ENCODE measurements at places on chromosomes 11 and 22.

DNA sequence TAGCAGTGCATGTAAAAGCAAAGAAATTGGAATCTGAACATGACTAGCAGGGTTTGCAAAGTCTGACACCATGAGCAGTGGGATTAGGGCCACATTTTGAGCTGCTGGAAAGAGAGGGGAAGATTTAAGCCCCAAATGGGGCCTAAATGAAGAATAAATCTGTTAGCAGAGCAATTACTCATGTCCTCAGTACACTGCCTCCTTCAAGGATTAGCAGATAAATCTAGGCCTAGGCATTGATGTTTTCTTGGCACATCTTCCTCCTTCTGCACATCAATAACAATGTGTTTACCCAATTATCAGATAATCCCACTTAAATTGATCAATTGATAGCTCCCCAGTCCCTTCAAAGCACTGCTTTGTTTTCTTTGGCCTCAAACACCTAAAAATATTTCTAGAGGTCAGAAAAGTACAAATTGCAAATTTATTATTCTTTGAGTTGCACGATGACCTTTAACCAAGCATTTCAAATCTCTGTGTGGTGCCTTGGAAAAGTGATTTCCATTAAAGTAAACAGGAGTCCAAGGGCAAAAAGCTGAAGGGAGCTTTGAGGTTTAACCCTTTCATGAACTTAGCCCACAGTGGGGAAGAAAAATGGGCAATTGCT lies 514.7 kb upstream of the CHORDC1 start:
- DNase-seq, result no peak

DNA sequence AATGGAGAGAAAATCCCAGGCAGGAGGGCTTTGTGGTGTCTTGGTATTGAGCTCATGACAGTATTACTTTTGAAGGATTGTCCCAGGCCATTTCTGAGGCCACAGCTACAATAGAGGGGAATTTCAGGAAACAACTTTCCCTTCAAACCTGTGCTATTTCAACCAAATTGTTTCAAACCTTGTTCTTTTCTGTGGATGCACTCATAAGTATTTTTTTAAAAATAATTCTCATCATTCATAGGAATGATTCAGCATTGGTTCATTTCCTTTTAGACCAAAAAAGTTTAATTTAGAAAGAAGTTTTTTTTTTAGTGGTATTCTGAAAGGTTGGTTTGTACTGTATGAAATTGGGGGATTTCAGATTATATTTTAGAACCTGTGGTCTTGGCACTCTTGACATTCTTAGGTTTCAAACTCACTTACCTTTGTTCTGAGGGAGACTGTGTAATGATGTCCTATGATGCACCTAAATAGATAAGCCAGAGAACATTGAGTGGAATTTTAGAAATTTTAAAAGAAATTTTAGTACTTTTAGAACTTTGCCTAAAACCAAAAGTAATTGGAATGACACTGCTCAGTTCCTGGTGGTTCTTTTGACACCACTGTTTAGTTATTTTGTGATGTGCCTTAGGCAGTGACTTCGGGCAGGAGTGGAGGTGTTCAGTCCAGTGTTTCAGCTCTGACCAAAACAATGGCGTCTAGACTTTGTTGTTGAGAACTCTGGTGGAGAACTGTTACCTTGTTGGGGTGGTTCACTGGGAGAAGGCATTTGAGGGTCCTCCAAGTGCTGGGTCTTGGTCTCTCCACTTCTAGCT lies 12.2 kb downstream of the TEAD1 start:
- no peak for DNase-seq

- no peak for DNase-seq
Observed at GRCh38 chr11:15629690-15630321, 515.1 kb downstream of the INSC start.

DNA sequence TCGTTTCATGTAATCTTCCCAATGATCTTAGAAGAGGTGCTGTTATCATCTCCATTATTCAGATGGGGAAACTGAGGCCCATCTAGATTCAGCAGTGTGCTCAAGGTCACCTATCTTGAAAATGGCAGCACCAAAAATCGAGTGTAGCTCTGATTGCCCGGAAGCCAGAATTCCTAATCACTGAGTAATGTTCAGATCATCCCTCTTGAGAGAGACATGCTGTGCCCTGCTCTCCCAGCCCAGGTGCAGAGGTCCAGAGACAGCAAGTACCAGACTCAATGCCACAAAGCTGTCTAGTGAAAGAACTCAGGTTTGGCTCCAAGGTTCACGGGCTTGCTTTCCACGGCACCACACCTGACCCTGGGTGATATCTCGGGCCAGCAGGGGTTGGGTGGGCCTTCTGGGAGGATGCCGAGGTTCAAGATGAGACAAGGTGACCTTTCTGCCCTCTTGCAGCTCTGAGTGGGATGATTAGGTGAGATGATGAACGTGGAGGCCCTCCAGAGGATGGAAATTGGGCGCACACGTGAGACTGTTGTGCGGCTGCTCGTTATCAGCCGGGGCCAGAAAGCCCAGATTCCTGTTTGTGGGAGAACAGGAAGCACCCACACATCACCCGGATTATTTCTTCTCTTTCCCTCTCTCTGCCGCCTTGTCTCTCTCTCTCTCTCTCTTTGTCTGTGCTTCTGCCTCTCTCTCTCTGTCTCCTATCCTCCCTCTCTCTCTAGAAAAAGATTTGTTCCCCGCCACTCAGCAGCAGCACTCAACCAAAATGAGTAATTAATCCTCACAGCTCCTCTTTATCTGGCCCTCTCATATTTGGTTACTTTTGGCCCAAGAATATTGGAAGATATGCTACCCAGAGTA lies 19.0 kb upstream of the RASD2 start:
- DNase-seq, result no peak

- no peak for DNase-seq
Observed at GRCh38 chr22:47163481-47163855, 401.0 kb downstream of the TBC1D22A start.

DNA sequence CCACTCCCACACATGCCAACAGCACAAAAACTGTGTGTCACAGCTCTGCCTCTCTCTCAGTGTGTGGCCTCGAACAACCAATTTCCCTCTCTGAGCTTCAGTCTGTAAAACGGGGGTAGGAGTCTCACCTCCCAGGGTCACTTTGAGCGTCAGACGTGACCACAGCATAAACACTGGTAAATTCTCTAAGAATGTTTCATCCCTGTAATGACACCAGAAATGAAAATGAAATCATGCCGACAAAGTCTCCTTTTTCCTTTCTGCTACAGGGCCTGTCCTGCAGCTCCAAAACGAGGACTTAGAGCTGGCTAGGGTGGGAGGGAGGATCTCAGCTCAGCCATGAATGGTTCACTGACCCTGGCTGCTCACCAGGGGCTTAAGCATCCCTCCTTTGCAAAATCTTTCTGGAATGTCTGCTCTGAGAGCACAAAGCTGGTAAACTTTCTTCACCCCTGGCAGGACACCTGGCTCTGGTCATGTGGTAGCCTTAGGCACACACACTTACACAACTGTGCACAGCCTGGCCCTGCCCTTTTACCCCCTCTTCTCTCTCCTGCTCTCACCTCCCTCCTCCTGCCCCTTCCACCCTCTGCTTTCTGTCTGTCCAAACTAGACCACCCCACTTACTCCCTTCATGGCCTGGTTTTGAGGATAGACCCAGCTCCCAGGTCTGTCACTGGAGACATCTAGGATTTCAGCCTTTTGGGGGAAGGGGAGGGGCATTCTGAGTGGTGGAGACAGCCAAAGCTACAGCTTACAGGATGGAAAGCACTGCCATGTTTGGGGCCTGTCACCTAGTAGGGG lies 12.3 kb upstream of the TSKU start:
- DNase-seq, result no peak

GRCh38 chr22:44733426-44734106 lies 18.8 kb upstream of the ARHGAP8 start:
- DNase-seq, result no peak

- no peak for DNase-seq
Observed at GRCh38 chr11:69320756-69321741, 27.1 kb downstream of the MYEOV start.

- no peak for DNase-seq
Observed at GRCh38 chr11:120027546-120028180, 110.2 kb downstream of the TRIM29 start.

GRCh38 chr22:24066260-24066659 lies 55.2 kb downstream of the CABIN1 start:
- no peak for DNase-seq

- DNase-seq, result no peak
Observed at GRCh38 chr11:130882138-130882551, 34.1 kb downstream of the SNX19 start.

DNA sequence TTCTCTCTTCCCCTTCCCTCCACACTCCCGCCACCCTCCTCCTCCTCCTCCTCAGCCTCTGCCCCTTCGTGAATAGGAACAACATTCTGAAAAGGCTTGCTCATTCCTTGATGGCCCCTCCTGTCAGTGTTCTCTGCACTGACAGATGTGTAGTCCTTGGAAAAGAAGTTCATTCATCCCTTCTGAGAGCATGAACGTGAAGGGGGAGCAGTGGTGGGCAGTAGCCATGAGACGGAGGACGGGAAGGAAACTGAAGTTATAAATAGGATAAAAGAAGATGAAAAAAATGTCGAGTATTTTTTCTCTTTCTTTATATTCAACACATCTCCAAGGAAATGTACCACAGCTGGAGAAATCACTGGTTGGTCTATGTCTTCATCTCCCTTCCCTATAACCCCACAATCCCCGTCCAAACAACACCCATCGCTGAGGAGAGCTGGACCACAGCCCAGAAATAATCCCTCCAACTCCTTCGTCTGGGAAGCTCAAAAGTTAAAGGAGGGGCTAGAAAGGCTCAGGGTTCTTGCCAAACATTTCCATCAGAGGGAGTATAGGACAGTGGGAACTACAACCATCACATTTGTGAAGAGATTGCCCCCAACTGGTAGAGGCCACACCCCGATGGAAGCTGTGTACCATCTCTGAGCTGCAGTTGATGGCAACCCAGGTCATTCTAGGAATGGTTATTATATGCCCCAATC lies 33.5 kb downstream of the ETS1 start:
- no peak for DNase-seq

GRCh38 chr22:50507421-50507990 lies at the start of gene LMF2:
TSS of gene LMF2 (minus strand) at chr22:50507702. CDS start at chr22:50507675, 27 bp downstream.
- DNase-seq, result peak; percentile 98

DNA sequence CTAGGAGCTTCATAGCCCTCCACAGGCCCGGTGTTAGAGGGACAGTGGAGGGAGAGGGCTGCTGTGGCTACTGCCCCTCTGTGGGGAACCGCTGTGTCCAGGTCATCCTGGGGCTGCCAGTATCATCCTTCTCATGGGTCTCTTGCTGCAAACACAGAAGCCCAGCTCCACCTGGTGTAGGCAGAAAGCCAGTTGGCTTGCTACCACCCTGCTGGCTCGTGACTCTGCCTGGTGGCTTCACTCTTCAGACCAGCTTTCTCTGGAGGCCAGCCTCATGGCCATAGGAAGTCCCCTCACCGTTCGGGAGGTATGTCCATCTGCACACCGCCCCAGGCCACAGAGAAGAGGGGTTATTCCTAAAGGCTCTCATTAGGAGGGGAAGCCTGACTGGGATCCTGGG lies 19.4 kb upstream of the SUSD2 start:
- no peak for DNase-seq

DNA sequence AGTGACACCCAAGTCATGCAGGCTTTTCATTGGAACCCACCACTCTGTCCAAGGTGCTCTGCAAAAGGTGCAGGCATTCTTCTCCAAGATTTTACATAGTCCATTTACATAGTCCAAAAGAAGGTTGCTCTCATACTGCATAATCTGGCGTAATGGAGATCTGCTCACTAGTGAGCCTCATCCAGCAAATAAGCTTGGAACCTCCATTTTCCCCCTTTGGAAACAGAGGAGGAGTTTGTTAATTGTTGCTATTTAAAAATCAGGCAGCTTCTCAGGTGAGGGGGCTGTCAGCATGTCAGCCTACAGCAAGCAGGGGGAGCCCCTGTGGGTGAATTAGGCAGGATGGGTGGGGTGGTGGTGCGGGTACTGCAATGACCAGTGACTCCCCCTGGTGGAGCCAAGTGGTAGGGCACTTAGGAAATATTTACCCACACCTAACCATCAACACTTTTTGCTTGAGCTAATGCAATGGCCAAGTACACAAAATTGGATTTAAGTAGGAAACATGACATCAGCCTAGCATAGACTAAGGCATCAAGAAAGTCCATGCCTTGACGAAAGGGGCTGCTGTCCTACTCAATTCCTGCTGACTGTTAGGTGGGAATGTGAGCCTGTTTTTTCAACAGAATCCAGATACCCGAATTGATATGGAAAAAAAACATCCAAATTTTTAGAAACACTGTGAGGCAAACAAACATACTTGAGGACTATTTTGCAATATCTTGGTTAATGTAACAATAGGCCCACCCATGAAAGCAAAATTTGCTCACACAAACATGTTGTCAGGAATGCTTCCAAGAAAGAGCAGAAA lies 64.5 kb downstream of the AMBRA1 start:
- peak; percentile 88 for DNase-seq

DNA sequence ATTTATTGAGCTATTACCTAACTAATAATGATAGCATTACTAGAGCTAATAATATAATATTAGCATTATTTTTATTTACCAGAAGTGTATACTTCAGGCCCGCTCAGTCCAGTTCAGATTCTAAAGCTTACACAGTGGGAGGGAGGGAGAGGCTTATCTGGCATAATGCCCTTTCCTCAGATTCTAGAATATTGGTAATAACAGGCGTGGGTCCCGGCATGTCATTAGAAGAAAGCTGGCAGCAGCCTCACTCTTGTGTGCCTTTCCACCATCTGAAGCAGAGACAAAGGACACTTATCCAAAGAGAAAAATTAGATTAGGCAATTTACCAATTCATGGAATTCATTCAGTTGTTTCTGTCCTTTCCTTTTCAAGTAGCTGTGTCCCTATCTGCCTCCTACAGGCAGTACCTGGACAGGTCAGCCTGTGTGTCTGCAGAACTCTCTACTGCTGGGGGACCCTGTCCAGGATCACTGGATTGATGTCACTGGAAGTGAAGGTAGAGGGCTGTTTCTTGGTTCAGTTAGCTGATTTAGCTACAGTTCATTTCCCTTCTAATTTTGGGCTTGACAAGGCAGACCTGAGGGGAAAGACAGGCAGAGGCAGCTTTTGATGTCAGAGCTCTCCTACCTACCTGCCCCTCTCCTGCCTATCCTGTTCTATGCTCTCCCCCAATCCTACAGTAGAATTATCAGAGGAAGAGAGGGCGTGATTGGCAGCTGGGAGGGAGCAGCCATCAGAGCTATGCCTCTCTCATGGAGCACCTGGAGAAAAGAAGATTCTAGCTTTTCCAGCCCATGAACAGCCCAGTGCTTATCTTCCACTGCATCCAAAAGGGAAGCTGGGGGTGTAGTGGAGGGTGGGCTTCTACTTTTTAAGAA lies 20.3 kb upstream of the CCDC90B start:
- DNase-seq, result no peak

GRCh38 chr11:61111786-61112517 lies 9.7 kb downstream of the CD5 start:
- no peak for DNase-seq

GRCh38 chr11:3058753-3059664 lies 1.8 kb upstream of the CARS1 start:
- DNase-seq, result no peak

Measured in GM10248 (cell line).